Cortex of kidney (tissue), 1 donor: ENCODE measurements at places on chromosomes 4 and X.

GRCh38 chrX:126701380-126701779 lies 118.1 kb upstream of the PRR32 start:
- no peak for DNase-seq

DNA sequence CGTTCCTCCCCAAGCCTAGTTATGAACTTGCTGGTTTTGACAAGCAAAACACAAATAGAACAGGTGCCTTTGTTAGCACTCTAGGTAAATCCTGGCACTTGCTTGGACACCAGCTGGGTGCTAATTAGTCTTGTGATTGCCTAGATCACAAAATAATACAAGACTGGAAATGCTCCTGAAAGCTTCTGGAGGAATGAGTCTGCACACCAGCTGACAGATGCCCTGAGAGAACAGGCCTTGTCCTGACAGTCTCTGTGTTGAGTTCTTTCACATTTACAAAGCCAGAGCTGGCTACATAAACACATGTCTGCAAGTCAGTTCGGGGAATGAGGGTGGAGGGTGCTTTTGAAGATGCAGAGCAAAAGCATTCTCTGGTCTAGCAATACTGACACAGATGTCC lies 93.8 kb downstream of the ELOVL6 start:
- DNase-seq, result no peak

- DNase-seq, result no peak
Measured at GRCh38 chr4:148364525-148364924, 77.7 kb downstream of the NR3C2 start.

DNA sequence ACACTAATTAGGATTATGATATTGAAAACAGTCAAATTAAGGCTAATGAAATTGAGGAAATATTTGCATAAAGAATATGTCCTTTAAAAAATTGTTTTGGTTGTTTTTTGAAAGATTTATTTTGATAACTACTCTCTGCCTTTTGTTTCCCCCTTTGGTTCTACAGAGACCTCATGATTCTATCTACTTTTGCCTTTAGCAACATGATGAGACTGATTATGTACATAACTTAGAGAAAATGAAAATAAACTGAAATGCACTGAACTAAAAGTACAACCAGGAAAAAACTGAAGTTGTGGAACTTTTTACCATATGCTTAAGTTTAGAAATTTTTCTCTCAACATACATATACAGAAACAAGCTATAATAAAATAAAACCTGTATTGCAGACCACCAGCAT lies 21.4 kb downstream of the EXOC1 start:
- no peak for DNase-seq

DNA sequence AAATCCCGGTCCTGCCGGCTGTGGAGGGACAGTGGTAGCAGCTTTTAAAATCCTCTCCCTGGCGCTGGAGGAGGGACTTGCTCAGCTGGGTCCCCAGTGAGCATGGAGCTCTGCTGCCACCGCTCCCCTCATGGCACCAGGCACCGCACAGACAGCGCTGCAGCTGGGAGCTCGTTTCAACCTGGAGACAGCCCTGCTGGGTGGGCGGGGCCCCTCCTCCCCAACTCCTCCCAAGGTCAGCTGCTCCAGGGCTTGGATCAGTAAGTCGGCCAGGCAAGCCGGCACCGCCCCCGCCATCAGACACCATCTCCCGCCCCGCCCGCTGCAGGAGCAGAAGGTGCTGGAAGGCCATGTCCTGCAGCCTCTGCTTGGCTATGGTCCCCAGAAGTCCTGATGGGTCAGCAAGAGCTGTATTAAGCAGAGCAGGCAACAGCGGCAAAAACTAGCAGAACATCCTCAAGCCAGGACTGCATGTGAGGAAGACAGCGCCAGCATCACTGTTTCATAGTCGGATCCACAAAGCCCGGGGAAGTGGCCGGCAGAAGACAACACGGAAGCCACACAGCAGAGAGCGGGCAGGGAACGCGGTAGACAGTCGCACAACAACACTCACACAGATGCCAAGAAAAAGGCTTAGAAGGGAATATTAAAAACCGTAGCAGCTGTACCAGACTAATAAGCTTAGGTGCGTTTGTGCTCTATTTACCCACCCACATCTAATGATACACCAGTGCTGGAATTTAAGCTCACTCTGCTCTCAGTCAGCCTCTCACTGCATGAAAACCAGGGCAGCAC lies 16.2 kb downstream of the ZFYVE28 start:
- DNase-seq, result no peak

DNA sequence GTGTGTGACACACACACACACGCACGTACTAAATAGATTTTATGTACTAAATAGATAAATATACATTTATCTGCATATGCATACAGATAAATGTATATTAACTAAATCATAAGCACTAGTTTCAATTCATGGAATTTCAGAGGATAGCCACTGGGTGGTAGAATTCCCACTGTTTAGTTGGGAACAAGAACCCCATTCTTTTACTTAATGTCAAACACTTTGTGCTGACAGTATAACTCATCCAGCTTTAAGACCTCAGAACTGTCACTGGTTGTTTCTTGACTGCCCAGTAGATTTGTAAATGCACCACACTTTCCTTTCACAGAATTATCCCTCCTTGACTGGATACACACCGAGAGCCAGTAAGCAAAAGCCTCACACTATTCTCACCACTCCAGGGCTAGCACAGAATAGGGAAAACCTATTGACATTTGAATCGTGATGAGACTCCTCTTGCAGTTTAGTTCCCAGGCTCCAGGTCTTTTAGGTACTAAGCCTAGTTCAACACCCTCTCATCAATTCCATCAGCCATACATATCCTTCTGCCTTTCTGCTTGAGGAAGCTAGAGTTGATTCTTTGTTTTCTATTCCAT lies 32.4 kb downstream of the PPARGC1A start:
- no peak for DNase-seq

- DNase-seq, result no peak
Measured at GRCh38 chr4:112170451-112170993, 25.3 kb downstream of the FAM241A start.

DNA sequence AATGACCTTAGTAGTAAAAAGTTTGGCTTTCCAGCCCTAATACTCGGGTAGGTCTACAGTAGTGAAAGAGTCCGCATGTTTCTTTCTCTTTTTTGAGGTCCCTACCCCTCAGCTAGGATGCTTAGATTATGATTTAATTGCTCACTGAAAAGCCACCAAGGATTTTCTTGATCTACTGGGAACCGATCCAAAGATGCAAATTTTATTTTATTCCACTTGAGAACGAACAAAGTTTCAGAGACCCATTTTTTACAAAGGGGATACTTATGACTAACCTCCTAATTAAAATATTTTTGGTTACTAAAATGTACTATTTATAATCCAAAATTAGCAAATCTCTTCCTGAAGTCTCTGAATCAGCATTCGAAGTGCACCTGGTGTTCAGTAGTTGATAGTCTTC lies 14.3 kb upstream of the PDHA2 start:
- DNase-seq, result no peak

DNA sequence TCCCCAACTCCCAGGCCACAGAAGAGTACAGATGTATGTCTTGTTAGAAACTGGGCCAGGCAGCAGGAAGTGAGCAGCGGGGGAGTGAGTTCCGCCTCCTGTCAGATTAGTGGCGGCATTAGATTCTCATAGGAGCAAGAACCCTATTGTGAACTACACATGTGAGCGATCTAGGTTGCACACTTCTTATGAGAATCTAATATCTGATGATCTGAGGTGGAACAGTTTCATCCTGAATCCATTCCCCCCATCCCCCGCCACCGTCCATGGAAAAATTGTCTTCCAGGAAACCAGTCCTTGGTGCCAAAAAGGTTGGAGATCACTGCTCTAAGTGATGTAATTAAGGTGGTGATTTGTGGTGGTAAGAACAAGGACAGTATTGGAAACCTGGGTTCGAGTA lies 24.5 kb upstream of the NEXMIF start:
- no peak for DNase-seq

GRCh38 chr4:131609039-131609438 lies 1540.1 kb upstream of the PCDH10 start:
- DNase-seq, result no peak

GRCh38 chr4:36337665-36338185 lies 56.3 kb downstream of the DTHD1 start:
- DNase-seq, result no peak

GRCh38 chr4:74628852-74629620 lies 165.3 kb downstream of the BTC start:
- no peak for DNase-seq

GRCh38 chr4:88794087-88794690 lies 96.6 kb upstream of the NAP1L5 start:
- DNase-seq, result no peak

GRCh38 chrX:136210243-136210642 lies 41.0 kb downstream of the MAP7D3 start:
- no peak for DNase-seq

DNA sequence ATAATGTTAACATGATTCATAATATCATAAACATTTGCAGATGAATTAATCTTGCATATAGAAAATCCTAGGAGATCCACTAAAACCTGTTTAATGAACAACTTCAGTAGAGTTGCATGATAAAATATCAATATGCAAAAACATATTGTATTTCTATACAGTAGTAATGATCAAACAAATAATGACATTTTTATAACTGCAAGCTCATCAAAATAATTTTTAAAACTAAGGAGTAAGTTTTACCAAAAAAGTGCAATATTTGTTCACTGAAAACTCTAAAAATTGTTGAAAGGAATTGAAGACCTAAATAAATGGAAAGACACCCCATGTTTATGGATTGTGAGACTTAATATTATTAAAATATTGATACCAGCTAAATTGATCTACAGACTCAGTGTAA lies 15.9 kb upstream of the GPRASP2 start:
- DNase-seq, result no peak

- no peak for DNase-seq
Measured at GRCh38 chr4:1812720-1813119, 19.6 kb downstream of the FGFR3 start.

DNA sequence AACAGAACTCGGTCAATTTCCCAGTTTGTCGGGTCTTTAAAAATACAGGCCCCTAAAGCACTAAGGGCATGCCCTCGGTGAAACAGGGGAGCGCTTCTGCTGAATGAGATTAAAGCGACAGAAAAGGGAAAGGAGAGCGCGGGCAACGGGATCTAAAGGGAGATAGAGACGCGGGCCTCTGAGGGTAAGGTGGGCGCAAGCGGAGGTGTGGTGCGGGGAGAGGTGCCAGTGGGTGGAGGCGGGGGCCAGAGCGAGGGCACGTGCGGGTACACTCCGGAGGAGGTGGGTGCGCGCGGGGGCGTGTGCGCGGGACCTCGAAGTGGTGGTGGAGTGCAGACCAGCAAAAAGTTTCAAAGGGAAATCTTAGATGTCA lies 787 bp upstream of the TET2 start:
- no peak for DNase-seq

GRCh38 chr4:113878668-113879067 lies 100.8 kb downstream of the ARSJ start:
- DNase-seq, result no peak

DNA sequence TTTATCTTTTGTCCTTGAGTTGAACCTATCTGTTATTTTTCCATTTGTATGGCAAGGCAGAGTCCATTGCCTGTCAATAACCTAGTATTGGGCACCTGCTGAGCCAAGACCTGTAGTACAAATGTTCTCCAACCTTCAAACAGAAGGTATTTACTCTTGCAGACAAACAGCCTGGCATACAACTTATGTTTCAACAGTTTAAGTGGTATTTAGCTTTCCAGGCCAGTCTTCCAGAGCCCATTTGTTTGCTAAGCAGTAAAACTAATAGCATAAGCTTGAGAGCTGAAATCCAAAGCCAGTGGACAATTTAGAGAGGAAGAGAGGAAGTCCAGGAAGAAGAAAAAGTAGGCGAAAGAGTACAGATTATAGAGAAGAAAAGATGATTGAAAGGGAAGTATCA lies 979.3 kb downstream of the GLUD2 start:
- DNase-seq, result no peak

- DNase-seq, result no peak
Measured at GRCh38 chrX:141904262-141904661, 568 bp downstream of the MAGEC1 start.

- no peak for DNase-seq
Measured at GRCh38 chr4:103998756-103999155, 279.0 kb upstream of the TACR3 start.

- DNase-seq, result no peak
Measured at GRCh38 chrX:39527025-39527424, 570.7 kb downstream of the BCOR start.

GRCh38 chr4:47598320-47598719 lies 113.2 kb downstream of the ATP10D start:
- DNase-seq, result no peak

GRCh38 chrX:53483838-53484405 lies 49.8 kb upstream of the HSD17B10 start:
- DNase-seq, result no peak

- DNase-seq, result no peak
Measured at GRCh38 chr4:113978561-113979147, 793 bp downstream of the ARSJ start.

DNA sequence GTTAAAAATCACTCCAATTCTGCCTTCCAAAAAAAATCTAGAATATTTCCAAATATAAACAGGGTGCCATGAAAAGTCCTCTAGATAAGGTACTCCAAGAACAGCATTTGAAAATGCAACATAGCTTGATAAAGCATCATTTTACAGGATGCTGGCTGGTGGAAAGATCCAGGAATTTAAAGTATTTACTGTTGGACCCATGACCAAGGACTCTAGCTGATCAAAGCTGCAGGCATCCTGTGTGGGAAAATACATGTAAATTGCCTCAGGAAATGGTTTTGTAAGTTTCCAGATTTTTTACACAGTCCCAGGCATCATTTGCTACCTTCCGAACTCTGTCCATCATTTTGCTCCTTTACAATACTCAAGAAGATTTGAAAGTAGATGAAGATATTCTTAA lies 164.4 kb downstream of the GRIA3 start:
- DNase-seq, result no peak

GRCh38 chr4:184268584-184269160 lies 51.0 kb upstream of the ENPP6 start:
- DNase-seq, result no peak

GRCh38 chr4:152478461-152479237 lies 57.2 kb downstream of the FBXW7 start:
- no peak for DNase-seq

GRCh38 chr4:158016511-158016910 lies 156.3 kb downstream of the GASK1B start:
- no peak for DNase-seq

DNA sequence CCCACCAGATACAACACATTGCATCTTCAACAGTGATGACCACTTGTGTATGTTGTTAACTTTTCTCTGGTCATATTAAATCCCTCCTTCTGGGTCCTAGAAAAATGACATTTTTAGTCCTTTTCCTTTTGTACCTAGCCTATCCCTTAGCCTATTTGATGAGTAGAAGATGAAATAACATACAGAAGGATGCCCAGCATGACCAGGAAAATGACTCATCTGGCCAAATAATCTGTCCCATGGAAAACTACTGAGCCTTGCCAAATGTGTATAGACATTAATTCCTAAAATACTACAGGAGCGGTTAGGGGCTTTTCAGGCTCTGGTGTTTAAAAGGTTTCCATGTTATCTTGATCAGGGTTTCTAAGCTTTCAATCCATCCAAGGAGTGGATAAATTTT lies 129.0 kb upstream of the KCNIP4 start:
- DNase-seq, result no peak

GRCh38 chr4:74453037-74453635 lies 8.2 kb downstream of the AREG start:
- no peak for DNase-seq

- DNase-seq, result no peak
Measured at GRCh38 chrX:110215411-110215810, 102.5 kb downstream of the AMMECR1 start.

GRCh38 chr4:5824227-5824626 lies 68.7 kb downstream of the CRMP1 start:
- no peak for DNase-seq

- DNase-seq, result no peak
Measured at GRCh38 chrX:130082244-130083106, 27.8 kb downstream of the ELF4 start.
